ENCODE measurements at places on chromosomes 12 and 14. TPM values are rescaled to one million over a fixed set of nuclear protein-coding genes. Genes with fewer than 3 reads are reported as not detected.
A peak's percentile ranks its signal among the peaks of the same experiment; 100 is the strongest.

DNA sequence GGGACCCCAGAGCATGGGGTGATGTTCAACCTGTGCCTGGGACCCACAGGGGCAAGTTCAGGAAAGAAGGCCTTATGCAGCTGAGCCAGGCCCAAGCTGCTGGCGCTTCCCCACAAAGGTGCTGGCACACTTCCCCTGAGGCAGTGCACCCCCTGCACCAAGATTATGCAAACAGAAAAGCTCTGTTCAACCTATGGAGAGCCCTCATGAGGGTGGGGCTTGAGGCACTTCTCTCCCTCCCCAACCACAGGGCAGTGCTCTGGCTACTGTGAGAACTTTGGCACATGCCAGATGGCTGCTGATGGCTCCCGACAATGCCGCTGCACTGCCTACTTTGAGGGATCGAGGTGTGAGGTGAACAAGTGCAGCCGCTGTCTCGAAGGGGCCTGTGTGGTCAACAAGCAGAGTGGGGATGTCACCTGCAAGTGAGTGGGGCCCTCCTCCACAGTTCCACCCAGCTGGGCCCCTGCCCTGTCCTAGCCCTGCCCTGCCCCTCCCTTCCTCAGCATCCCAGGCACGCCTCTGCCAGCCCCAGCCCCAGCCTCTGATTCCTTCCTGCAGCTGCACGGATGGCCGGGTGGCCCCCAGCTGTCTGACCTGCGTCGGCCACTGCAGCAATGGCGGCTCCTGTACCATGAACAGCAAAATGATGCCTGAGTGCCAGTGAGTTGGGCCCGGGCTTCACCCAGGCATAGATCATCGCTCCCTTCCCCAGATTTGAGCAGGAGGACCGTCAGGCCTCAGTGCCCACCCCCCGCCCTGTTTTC lies 5.5 kb upstream of the NXPH4 start:
- DNase-seq, result no peak

The KLRK1 gene
- 0.35 TPM for total RNA-seq

The DUSP16 gene
- 31.9 TPM for total RNA-seq

DNA sequence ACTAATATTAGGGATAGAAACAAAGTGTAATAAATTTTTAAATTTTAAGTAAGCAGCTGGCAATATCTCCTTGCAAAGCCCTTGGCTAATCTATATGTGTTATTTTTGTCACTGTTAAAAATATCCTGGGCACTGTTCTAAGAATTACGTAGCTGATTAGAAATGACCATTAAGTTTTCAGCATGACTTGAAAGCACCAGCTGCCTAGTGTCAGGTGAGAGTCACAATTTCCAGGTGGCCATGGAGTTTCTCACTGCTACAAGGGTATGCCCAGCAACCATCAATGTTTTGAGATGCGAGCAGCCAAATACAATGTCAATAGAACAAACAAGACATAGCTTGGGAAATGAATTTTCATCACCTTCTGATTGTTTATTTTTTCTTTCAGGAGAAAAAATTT lies 23.3 kb upstream of the GYS2 start:
- DNase-seq, result no peak

DNA sequence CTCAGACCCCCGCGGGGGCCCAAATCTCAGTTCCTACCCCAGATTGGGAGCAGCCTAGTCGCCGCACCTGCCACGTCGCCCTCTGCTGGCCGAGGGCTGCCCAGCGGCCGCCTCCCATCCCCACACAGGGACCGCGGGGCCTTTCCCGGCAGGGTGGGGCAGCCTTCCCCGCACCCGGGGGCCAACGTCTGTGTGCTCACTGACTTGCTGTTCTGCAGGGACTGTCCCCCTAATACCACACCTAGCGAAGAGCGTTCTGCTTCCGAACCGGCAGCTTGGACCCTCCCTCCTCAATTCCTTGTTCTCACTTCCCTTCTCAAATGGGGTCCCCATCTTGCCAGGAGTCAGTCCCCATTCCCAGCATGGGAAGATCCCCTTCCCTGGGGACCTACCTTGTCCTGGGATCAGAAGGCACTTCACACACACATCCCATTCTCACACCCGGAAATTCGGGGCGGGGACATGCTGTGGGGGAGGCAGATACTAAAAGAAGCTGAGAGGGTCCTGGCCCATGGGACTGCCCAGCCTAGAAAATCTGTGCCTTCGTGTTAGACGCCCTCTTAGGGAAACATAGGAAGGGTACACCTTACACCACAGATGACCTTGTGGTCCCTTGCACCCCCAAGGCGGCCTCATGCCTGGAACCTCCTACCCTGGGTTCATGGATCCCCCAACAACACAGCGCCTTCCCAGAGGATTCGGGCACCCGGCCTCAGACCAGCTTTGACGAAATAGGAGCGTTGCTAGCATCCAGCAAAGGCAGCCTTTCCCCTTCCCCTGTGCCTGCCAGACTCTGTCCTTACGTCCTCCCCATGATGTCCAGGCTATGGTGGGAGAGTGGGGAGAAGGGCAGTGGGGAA lies 16.4 kb downstream of the ACVRL1 start:
- DNase-seq, result peak; percentile 46

DNA sequence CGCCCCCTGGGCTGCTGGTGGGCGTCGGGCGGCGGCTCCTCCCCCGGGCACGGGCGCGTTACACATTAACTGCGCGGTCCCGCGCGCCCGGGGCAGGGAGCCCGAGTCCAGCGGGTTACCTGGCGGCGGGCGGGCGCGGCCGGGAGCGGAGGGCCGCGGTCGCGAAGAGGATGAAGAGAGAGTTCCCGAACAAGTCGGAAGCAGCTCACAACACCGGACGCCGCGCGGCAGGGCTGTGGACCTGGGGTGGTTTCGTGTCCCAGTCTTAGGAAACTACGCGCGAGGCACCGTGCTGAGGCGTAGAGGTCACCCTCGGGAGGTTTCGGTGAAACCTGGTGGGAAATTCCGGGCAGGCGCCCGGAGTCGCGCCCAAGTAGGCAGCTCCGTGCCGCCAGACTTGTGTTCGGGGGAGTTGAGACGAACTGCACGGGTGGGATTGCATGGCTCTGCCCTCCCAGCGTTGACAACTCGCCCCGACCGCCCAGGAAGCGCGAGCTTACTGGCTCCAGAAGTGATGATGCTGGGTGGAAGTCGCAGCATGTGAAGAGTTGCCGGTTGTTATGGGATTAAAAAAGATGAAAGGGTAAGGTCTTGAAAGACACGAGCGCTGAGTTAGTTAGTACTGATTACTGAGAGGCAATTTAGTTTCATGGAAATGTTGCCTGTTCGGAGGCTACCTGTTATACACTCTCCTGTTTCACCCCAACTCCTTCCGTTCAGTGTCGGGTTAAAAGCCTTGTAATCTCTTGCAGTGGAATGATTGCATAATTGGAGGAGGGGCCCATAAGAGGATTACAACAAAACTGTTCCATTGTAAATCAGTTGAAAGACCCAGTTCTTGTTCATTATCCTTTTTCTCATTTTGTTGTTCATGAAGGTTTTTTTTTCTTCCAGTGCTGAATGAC lies 879 bp downstream of the RAB3IP start:
- peak; percentile 37 for DNase-seq

DNA sequence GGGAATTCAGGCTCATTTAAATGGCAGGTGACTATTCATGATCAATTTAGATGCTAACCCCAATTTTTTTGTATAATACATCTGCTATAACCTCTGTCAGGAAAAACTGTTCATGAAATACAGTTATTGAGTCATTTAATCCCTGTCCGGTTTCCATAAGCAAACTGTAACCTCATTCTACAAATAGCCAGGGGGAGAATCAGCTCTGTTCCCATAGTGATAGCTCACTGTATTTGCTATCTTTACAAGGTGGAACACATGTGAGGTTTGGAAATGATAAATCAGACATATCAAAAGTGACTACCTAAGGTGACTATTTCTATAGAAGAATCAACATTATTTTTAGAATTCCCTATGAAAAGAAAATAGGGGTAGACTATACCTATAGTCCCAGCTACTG lies 38.6 kb upstream of the VPS33A start:
- no peak for DNase-seq

DNA sequence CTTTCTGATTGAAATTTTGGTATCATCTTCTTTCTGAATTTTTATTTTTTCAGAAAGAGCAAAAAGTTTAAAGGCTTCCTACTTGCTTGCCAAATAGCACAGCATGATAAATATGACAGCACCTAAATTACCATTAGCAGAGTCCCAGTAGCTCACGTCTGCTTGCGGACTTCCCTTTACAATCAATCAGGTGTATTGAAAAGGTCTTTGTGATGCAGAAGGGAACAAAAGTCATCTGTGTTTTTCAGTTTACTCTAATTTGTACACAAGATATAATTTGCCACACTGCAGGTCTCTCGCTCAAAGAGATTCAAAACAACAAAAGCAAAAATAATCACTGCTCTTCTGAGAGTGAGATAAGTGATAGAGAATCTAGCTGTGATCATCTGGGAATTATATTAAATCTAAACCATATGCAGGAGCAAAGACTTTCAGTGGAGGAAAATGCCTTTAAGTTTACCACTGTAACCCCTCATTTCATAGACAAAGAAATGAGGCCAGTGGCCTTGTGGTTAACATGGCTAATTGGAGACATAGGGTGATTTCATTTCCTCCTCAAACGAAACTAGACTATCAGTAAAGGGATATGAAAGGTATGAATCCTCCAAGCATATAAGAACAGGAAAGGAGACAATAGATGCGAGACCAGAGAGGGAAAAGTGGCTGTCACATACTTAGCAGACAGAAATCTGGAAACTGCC lies 240.8 kb upstream of the TMPO start:
- no peak for DNase-seq

DNA sequence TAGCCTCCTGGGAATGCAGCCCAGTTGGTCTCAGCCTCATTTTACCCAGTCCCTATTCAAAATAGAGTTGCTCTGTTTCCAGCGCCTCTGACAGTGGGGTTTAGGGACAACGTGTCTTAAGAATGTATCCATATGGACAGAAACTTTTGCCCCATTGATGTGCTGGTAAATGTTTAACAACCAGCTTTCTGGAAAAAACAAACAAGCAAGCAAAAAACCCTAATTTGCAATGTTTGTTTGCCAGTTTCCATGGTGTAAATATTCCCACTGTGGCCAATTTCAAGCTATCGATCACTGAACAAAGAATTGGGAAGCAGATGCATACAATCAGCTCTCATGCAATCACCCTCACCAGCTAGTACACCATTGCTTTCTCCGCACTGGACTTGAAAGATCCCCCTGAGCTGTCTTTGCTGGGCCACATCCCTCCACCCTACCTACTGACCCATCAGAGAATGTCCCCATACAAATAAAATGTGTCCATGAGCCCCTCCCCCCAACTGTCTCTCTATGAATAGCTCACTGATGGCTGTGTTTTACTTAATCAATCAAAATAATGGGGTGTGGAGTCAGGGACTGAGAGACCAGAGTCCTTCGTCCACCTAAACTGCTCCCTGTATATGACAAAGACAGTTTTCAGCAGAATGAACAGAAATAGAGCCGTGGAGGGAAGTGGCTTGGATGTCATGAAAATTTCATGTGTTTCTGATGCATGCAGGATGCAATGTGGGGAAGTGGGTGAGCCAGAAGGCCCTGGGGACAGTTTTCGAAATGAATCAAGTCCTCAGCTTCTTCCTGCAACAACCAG lies 40.8 kb downstream of the CCDC60 start:
- no peak for DNase-seq

The VDR gene
- 1.1 TPM for total RNA-seq

DNA sequence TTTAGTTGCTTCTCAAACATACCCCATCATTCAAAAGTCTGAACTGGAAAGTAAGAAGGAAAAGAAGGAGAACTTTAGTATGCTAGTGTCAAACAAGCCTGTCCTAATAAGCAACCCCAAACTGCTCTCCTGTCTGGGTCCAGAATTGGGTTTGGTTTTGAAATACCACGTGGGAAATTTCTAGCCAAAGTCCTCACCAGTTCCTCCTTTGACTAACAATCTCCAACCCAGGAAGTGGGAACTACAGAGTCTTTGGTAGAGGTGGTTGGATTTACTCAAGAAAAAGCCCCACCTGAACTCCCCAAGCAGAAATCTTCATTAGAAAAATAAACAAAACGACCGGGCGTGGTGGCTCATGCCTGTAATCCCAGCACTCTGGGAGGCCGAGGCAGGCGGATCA lies 17.4 kb upstream of the EIF4B start:
- no peak for DNase-seq

DNA sequence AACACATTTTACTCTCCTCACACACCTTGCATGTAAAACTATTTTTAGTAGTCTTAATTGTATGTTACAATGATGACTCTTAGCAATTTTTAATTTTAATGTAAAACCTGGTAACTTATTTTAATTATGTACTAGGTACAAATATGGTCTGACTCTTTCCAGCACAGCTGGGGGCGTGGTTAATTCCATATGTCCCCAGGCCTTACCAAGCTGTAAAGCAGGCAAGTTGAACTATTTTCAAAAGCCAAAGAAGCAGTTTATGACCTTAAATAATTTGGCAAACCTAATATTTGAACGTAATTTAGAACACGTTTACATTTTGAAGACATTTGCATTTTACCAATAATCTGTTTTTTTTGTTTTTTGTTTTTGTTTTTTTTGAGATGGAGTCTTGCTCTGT lies 9.3 kb upstream of the ACOT6 start:
- no peak for DNase-seq
